GM19239 (cell line): ENCODE measurements at places on chromosomes 7 and 10.

- DNase-seq = no peak
Observed at GRCh38 chr10:35488228-35488627, 116.9 kb upstream of the GJD4 start.

GRCh38 chr10:2246747-2247146 lies 509.4 kb upstream of the ADARB2 start:
- no peak for DNase-seq

DNA sequence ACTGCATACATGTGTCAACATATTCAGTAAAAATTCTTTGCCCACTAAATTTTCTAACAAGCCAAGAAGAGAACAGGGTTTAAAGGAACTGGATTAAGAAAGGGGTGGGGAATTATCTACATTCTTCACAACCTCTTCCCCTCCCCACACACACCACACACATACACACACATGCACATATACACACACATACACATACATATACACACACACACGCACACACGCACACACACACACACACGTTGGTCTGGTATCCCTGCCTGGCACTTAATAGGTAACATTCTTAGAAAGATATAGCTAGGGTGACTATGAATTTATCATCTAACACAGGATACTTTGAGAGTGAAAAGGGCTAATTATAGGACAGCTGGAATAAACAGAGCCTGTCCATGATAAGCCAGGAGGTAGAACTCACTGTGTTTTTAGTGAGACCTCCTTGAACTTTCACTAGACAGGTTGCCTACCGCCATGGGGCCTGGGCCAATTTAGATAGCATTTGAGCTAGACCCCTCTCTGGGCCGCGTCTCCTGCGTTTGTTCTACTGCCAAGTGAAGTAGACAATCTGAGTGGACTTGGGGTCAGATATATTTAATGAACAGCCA lies 33.1 kb upstream of the EPC1 start:
- DNase-seq = no peak

GRCh38 chr7:42456756-42457276 lies 219.8 kb upstream of the GLI3 start:
- no peak for DNase-seq

DNA sequence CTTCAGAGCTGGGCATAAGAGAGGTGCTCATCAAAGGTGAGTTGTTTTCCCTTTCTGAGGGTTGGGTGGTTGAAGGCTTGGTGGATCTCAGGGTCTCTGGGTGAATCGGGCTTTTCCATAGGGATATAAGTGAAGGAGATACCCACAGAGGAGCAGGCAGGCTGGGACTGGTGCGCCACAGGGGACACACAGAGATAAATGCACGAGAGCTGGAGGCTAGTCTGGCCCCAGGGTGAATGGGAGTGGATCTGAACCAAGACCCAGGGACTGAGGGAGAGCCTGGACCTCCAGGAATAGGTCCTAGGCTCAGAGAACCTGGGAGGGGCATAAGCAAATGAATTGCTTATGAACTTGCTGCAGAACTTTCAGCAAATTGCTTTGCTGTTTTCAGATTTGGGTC lies 61.5 kb downstream of the LRRC18 start:
- no peak for DNase-seq

DNA sequence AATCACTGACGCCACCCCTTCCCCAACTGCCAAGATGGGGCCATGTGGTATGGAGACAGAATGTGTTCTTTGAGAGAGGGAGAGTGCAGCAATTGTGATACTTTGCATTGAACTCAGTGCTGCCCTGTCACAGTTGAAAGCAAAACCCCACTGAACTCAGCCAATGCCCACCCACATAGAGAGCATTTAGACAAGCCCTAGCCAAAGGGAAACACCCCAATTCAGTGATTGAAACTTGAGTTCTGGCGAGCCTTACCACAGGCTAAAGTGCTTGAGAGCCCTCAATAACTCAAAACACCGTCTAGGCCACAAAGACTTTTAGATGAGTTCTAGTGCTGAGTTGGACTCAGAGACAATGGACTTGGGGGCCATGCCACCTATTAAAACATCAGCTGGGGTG lies 751.9 kb upstream of the POT1 start:
- no peak for DNase-seq

- DNase-seq = no peak
Observed at GRCh38 chr10:126595160-126595559, 75.3 kb downstream of the C10orf90 start.

DNA sequence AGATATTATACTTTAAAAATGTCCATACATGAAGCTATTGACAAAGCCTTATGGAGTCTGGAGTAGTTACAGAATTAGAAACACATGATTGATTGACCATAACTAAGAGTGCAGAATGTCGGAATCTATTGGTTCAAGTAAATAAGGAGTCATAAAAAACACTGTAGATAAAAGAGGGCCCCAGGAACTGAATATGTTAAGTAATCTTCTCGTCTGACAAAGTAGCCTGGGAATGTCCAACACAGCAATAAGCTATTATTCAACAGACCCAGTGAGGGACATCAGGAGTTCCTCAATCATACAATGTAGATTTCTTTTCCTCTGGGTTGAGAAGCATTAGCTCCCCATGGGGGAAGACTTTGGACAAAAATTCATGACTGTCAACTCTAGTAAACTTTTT lies 782.0 kb downstream of the SUGCT start:
- DNase-seq = no peak

DNA sequence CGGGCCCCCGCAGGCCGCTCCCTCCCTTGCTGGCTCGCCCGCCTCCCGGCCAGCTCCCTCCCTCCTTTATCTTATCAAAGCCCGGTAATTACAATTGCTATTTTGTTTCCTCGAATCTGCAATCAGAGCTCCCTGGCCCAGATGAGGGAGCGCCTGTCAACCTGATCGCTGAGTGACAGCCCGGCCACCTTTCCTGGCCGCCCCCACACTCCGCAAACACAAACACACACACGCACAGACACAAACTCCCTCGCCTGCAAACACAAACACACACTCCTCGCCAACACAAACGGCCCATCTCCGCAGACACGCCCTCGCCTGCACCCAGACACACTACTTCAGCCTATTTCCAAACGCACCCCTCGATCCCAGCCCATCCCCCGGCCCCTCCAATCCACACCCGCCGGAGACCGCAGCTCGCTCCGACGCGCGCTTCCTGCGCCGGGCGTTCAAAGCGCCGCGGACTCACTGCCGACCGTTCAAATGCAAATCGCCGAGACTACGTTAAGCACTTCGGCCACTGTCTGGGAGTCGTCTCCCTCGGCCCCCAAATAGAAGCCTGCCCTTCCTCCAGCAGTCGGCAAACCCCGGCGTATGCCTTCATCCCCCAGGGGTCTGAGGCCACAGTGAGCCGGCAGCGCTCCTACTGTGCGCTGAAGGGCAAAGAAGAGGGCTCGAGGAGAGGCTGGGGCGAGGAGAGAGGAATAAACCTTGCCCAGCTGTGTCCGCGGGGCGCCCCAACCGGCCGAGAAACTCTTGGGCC lies 3.0 kb upstream of the FGF8 start:
- no peak for DNase-seq

- DNase-seq = no peak
Observed at GRCh38 chr7:137798073-137798763, 48.6 kb downstream of the DGKI start.

DNA sequence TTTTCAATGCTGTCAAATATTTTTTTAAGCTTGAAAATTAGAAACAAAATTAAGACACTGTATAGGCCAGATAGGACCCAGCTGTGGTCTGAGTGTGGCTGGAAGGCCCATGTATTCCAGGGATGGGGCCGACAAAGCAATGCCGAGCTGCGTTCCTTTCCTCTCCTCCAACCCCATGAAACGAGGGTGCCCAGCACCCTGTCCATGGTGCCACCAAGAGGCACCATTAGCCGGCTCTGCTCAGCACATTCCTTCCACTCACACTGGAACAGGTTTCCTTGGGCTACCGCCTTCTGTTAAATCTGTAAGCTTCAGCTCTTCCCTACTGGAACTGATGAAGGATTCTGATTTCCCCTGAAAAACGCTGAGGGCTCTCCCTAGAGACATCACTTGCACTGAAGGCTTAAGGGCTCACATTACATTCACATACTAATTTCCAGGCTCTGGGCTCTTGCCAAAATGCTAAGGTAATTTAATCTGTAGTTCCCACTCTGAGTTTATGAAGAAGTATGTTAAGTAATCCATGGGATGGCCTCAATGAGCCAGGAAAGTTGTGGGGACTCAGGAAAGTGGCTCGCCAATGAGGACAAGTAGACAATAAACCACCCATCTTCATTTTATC lies 73.7 kb upstream of the CAMK2B start:
- DNase-seq = no peak

DNA sequence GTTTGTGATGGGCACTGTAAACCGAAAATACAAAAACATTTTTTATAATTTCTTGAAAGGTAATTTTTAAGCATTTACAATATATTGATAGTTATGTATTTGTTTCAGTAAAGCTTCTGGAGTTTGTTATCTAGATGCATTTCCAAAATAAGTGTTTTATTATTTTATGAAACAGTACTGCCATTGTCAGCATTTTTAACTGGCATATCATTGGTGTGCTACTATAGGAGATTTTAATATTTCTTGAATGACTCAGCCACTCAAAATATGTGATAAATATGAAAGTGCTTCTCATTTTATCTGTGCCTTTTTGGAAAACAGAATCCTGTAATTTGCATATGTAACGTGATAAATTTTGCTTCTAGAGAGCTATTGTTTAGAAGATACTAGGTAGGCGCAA lies 97.9 kb downstream of the ANKIB1 start:
- DNase-seq = no peak
